HEK293T (cell line): ENCODE measurements at places on chromosomes 5 and 9.

DNA sequence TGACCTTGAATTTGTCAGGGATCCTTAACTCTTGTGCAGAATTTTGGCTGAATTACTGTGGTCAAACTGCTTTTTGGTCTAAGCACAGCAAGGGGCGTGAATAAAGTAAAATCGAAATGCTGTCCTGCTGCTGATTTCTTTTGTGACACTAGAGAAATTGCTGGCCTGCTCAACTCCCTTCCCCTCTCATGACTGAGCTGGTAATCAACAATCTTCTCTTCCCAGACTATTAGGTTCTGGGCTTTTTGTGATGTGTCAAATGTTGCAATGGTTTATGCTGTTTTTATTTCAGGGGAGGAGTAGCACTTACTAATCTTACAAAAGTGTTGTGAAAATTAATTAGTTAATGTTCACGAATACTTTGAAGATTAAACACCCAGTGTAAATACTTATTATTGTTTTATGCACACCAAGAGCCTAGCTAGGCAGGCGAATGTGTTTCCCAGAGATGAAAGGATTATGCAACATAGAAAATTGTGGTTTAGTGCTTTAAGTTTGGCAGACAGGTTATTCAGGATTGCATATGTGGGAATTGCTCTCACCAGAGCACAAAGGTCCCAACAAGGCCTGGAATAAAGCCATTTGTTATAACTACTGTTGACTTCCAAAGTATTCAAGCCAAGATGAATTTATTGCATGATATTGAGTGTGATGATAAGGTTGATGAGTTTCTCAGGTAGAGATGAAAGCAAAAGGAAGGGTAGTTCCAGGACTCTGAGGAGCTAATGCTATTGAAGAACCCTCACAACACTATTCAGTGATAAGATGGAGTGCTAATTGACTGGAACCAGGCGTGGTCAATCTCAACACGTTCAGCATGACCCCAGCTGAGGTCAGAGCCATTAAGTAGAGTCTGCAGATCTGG, 280.7 kb upstream of the ZNF608 start:
- no peak for DNase-seq

DNA sequence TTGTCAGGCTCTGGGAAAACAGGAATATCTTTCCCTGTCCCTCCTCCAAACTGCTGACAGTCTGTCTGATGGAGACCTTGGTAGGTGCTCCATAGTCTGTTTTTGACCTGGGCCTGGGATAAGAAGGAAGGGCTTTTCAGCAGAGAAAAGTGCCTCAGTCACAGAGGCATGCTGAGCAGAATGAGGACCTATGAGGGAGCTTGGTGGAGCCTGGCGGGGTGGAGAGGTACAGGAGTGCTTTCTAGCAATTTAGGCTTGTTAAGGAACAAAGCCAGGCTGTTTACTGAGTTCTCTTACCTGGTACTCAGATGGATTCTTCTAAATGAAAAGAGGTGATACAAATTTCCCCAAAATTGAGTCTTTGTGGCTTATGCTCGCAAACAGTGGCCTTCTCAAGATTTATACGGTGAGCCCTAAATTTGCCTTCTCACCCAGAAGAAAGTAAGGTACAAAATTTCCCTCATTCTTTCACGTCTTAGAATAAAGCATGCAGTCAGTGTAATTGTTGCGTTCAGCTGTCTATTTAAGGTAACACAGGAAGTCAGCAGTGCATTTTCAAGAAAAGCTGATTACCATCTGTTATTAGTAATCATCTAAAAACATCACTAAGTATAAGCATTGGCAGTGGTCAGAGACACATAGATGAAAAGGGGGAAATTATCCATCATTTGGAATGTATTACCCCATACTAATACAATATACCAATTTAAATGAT, 28.6 kb upstream of the IL13 start:
- DNase-seq: no peak

GRCh38 chr5:113232221-113232620, 202.6 kb downstream of the TSSK1B start:
- no peak for DNase-seq

GRCh38 chr5:104599726-104600125, 1037.1 kb upstream of the NUDT12 start:
- DNase-seq: no peak

- DNase-seq: no peak
These were observed 1.6 kb upstream of the NIPSNAP3A start for GRCh38 chr9:104745852-104746251.

DNA sequence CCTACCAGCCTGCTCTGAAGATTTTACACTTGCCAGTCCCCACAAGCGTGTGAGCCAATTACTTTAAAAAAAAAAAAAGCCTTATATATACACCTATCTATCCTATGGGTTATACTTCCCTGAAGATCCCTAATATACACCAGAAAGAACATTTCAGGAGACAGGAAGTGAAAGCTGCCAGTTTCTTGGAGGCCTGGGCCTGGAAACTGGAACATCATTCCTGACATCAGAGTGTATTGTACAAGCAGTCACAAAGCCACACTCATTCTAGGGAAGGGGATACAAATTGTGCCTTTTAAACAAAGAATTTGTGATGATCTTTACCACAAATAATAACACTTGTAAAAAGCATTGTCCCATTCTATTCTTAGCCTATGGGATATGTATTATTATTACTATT, 98.3 kb upstream of the FBN2 start:
- no peak for DNase-seq

- peak; percentile 85 for DNase-seq
These were observed 156.2 kb downstream of the MELK start for GRCh38 chr9:36728651-36729520.

DNA sequence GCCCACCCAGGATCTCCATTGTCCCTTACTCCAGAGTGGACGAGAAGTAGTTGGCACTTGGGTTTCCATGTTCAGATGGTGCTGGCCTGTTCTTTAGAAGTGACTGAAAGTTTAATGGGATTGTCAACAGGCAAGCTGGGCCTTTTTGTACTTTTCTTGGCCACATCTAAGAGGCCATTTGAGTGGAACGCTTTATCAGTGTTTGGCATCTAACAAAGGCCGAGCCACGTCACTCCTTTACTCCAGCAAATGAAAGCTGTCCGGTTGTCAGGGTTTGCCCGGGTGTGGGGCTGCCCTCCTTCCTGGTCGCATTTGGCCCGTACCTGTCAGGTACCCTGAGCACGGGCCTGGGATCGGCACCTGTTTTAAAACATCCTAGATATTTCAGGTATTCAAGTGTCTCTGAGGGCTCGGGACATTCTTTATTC, 71.5 kb downstream of the RCL1 start:
- no peak for DNase-seq

- DNase-seq: no peak
These were observed 1.3 kb downstream of the QSOX2 start for GRCh38 chr9:136244122-136244968.

GRCh38 chr5:83672646-83673045, 48.0 kb downstream of the HAPLN1 start:
- no peak for DNase-seq

DNA sequence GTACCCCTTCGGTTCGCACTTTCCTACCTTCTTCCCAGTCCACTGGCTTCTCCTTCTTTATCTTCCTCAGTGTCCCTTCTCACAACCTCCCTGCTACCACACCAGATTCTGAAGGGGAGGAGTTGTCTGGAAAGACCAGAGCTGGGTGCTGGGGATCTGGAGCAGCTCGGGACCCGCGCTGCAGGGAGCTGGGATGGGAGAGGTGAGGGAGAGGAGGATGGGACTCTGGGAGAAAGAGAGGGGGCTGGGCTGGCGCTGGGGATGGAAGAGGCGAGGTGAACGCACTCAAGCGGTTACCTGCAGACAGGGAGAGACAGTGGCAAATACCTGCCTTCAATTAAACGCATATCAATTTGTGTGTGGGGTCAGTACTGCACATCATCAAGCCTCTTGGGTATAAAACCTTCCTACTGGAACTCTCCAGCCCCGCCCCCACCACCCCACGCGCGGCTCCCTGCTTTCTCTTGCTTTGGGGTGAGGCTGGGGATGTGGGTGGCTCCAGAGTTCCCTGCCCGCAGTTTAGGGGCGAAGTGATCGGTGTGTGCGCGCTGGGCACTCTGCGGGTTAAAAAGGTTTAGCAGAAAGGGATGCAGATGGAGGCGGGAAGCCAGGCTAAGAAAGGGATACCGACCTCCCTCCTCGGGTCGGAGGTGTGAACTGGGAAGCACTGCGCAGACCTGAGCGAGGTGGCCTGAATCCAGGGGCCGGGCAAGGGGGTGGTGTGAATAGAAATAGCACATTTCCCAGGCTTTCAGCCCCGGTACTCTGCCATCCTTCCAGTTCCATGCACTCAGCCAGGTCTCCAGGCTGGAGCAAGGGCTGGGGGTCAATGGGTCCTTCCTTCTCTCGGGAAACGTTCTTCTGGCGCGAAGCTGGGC, 977 bp upstream of the PAM start:
- no peak for DNase-seq

GRCh38 chr5:10825897-10826644, 65.0 kb upstream of the DAP start:
- DNase-seq: no peak

- no peak for DNase-seq
These were observed 116.6 kb upstream of the BNC2 start for GRCh38 chr9:16987026-16987425.

GRCh38 chr9:99385814-99386279, 163.8 kb downstream of the SEC61B start:
- peak; percentile 14 for DNase-seq

GRCh38 chr9:134887686-134888602, 7.3 kb downstream of the FCN2 start:
- no peak for DNase-seq

DNA sequence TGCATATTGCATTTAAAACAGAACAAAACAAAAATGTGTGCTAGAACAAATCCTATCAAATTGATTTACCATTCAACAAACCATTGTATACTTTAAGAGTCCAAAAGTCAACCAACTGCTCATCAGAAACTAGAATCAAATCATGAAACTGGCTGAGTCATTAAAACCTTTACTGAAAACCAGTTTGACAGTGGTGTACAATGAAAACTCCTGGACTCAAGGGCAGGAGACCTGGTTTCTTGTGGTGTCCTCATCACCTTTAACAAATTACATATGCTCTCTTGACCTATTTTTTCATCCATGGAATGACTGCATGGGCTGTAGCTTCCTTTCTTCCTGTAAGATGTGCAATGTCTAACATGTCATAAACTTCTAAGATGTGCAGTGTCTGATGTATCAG, 315.3 kb upstream of the SLC30A5 start:
- DNase-seq: no peak
